Neural progenitor cell (in vitro differentiated cells): ENCODE measurements at places on chromosomes 11 and 22.
A peak's percentile ranks its signal among the peaks of the same experiment; 100 is the strongest.

DNA sequence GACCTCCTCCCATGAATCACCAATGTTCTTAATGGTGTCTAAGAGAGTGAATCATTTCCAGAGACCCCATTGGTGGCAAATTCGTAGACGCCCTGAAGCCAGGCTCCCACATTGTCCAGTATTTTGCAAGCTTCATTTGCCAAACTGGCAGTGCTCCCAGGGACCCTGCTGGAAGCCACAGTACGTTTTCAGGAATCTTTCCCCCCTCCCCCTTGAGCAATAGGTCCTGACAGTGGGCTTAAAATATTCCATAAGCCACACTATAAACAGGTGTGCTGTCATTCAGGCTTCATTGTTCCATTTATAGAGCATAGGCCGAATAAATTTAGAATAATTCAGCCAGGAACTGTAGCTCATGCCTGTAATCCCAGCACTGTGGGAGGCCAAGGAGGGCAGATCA, 125.3 kb downstream of the MORC2 start:
- DNase-seq: no peak

GRCh38 chr22:31323578-31324550, 22.3 kb downstream of the PATZ1 start:
- DNase-seq: no peak

DNA sequence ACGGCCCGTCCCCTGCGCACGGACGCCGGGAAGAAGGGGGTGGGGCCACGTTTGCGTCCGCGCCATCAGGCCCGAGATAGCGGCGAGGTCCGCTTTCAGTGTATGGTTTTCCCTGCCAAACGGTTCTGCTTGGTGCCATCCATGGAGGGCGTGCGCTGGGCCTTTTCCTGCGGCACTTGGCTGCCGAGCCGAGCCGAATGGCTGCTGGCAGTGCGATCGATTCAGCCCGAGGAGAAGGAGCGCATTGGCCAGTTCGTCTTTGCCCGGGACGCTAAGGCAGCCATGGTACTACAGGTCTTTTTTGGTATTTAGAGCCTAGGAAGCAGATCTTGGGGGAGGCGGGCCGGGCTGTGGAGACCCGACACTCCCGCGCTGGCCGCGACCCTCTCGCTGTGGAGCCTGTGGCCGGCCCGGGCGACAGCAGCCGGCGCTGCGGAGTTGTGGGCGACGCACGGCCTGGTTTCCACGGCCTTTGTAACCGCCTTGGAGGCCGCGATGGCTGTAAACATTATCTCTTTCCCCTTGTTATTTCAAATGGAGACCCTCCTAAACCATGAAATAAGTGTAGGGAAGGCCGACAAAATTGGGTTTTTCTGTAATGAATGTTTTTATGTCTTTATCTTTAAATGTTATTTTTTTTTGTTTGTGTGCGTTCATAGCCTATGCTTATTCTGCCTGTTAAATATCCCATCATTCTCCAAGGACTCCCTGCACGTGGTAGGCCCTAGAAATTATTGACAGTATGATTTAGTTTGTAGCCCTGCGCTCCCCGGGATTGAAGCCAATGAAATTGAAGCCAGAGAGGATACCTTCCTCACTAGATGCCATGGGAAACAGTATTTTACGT, at the start of gene AASDHPPT:
Gene AASDHPPT (plus strand): TSS at position 54 of the 847 bp plus-strand sequence. CDS start 49 bp downstream, at position 103.
- DNase-seq: no peak

- DNase-seq: no peak
Measured at GRCh38 chr11:2943711-2944118, 14.5 kb upstream of the PHLDA2 start.

GRCh38 chr22:37933711-37934376, 19.6 kb downstream of the C22orf23 start:
- DNase-seq: peak; percentile 96

DNA sequence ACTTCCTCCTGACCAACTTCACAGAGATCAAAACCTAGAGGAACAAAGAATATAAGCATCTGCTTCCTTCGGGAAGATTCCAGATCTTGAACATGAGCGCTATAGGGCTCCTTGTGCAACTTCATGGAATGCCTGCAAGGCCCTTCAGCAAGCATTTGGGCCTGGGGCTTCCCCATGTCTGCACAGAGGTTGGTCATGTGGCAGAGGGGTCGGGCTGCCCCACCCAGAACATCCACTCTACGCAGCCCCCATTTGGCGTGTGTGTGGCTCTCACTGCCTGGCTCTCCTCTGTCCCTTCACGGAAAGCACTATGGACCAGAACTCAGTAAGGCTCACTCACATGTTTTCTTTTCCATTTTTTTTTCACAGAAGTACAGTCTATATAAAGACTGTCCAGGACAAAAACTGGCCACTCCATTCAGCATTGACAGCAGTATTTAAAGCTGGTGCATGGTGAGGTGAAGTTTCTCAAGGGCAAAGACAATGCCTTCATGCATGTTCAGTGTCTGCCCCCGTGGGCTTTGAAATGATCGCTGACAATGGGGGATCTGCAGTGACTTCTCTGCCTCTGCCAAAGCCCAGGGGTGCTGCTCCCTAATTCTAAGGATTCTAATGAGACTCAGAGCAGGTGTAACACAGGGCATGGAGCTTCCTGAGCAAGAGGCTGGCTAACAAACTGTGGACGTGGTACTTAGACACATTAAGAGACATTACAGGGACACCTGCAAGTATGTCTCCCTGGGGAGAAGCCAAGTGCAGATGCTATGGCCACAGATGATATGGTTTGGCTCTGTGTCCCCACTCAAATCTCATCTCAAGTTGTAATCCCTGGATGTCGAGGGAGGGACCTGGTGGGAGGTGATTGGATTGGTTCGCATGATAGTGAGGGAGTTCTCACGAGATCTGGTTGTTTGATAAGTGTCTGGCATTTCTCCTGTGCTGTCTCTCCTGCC, 66.5 kb upstream of the PITPNB start:
- DNase-seq: no peak

DNA sequence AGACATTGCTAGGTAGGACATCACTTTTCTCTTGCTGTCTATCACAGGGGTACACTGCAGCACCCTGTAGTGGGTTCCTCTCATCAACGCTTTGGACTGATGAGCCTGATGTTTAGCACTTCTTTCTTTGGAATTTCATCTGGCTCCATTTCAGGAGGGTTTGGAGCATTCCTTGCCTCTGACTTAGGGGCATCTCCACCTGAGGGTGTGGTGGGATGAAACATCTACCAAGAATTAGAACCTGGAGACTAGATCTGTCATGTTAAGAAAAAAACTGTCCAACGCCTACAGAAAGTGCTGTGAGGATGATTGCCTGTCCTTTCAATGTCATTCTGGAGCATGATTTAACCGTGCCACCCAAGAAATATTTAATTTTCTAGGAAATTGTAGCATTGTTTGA, 648.4 kb downstream of the ETS1 start:
- no peak for DNase-seq

DNA sequence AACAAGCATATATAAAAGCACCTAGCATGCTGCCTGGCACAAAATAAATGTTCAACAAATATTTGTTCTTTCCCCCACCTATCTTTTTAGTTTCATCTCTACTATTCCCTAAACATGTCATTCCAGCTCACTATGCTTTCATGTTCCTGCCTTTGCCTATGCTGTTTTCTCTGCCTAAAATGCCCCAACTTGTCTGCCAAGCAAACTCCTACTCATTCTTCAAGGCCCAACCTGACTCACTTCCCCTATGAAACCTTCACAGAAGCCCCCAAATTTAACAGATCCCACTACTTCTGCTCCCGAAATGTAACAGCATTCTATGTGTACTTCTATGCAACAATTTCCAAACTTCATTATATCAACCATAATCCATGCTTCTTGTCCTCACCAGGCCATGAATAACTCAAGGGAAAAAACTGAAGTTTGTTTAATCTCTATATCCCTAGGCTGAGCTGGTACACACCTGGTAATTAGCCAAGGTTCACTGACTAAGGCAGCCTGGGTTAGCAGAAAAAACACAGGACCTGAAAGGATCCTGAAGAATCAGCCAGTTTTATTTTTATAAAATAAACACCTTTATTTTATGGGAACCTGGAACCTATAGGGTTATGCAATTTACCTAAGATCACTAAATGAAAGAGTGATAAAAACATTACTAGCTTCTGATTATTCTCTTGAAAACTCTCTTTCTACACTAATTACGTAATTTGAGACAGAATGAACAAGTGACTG, 72.2 kb downstream of the PAK1 start:
- DNase-seq: no peak

- no peak for DNase-seq
Measured at GRCh38 chr11:106088896-106089295, 11.4 kb downstream of the AASDHPPT start.

DNA sequence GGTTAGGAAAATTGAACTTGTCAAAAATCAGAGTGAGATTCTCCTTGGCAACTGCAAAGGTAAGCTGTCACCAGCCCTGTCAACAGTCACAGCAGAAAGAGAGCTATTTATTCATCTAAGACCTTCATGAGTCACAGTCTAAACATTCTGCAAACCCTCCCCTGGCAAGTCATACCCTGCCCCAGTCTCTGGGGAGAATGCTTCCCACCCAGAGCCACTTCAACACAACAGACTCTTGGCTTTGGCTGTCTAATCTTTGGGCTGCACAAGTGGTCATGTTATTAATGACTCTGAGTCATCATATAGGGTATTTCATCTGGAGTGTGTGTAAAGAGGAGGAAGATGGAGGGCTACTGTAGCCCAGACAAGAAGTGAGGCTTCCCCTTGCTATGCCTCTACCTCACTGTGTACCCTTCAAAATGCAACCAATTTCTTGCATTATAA, 153.4 kb downstream of the CCDC34 start:
- DNase-seq: no peak

DNA sequence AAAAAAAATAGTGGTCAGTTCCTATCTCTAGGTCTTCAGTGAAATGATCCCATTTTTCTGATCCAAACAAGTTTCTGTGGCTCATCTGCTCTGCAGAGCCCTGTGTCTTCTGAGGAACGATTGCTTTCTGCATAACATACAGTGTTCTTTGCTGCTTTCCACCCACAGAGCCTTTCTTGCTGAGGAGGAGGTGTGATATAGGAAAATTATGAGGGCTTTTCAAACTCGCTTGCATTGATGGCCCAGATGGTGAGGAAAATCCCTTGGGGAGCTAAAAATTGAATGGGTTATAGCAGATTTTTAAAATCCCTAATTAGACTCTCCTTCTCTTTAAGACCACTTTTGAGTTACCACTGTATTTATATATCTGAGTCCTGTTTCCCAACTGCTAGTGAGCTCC, 31.3 kb downstream of the JAM3 start:
- DNase-seq: no peak

GRCh38 chr11:38723361-38723760, 2125.3 kb upstream of the RAG2 start:
- DNase-seq: no peak

DNA sequence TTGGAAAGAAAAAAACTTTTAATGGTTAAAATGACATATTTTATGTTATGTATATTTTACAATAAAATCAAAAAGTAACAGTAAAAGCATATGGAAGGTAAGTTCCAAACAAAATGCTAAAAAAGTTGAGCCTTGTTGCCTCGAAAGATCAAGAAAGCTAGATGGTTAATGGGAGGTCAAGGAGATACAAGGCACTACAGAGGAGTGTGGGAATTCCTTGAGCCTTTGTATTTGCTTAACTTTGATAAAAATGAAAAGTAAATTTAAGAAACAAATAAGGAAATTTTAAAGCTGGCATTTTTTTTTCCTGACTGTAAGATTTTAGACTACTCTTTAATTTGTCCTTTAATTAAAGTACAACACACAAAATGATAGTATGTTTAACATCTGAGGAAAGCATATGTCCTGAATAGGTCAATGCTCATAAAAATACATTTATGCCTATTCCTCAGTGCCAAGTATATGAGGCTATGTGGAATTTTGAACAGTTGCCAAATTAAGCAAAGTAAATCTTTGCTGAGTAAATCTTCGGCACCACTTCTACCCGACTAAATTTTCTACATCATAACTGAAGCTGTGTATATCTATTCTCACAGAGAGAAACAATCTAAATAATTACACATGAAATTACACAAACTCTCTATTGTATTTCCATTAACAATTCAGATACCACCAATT, 108.8 kb downstream of the TTC28 start:
- DNase-seq: no peak

DNA sequence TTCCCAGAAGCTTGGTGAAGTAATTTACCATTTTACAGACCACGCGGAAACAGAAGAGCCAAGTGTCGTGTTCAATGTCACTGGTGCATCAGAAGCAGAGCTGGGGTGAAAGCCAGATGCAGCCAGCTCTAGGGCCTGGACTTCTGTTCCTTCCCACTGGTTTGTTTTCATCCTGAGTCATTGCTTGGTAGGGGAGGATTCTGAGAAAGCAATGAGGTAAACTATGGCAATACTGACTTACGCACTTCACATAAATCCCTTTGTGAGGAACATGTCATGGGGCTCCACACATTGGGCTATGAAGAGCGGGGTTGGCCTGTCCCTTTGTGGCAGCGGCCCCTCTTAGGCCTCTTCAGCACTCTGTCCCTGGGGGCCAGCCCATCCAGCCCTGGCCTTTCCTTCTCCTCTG, 52.4 kb upstream of the RBFOX2 start:
- no peak for DNase-seq

- peak; percentile 48 for DNase-seq
Measured at GRCh38 chr11:40215556-40215955, 1243.9 kb downstream of the LRRC4C start.

DNA sequence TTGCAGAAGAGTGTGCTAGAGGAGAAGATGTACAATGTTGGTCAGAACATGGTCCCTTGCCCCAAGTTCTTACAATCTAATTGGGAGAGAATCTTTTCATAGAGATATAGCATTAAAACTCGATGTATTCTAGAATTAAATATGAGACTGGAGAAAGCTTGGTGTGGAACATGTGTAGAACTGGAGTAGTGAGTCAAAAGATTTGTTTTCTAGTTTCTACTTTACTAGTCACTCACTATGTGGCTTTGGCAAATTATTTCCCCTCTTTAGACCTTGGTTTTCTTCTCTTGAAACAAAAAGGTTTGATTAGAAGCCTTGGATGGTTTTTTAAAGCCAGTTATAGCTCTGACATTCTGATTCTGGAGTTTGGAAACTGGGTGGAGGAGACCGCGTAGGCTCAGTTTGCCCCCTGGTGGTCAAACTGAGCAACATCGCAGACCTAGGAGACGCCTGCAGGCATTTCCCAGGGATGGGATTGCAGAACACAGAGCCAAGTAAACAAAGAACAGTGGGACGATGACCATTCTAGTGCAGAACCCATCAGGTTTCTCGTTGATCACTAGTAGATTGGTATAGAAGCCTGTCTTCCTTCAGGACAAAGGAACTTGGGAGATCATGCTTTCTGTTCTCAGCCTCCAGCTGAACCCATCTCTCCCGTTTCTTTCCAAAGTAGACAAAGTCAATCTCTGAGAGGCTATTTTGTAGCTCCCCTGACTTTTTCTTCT, 8.5 kb upstream of the CHRDL2 start:
- DNase-seq: peak; percentile 77
